ENCODE measurements at places on chromosomes 13 and 19.

- no peak for DNase-seq
These were observed 1.4 kb downstream of the CERS4 start for GRCh38 chr19:8210421-8211101.

GRCh38 chr19:49895566-49896297 is 955 bp downstream of the IL4I1 start:
- no peak for DNase-seq

GRCh38 chr19:54172471-54173358 is at the start of gene TMC4:
Gene TMC4 (minus strand): TSS chr19:54173160. CDS start chr19:54173117, 43 bp downstream.
- DNase-seq, result no peak

DNA sequence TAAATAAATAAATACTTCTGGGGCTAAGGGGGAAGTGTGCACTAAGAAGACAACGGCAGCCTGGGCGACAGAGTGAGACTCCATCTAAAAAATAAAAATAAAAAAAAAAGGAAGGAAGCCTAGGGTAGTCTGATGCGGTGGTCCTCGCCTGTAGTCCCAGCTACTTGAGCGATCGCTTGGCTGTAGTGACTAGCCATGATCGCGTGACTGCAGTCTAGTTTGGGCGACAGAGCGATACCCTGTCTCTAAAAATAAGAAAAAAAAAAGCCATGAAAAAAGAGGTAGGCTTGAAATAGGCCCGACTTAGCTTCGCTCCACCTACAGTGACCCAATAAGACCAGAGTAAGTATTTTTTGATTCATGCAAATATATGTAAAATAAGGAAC is 661 bp upstream of the BABAM1 start:
- DNase-seq, result no peak

GRCh38 chr13:42041684-42042035 is 6.8 kb upstream of the DGKH start:
- DNase-seq, result no peak

DNA sequence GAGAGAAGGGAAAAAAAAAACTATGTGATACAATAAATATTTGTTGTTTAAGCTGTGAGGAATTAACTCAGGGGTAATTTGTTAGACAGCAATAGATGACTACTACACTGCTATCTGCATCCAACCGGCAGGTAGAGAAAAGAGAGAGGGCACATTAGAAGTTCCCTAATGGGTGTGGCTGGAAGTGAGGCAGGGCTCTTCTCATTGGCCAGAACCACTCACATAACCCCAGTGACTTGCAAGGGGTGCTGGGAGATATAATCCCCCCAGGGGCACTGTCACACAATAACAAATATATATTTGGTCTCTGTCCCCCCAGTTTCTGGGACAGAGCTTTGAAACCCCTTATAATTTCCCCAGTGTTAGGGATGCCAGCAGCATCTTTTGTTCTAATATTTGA is 24.3 kb downstream of the FGF21 start:
- DNase-seq, result no peak

DNA sequence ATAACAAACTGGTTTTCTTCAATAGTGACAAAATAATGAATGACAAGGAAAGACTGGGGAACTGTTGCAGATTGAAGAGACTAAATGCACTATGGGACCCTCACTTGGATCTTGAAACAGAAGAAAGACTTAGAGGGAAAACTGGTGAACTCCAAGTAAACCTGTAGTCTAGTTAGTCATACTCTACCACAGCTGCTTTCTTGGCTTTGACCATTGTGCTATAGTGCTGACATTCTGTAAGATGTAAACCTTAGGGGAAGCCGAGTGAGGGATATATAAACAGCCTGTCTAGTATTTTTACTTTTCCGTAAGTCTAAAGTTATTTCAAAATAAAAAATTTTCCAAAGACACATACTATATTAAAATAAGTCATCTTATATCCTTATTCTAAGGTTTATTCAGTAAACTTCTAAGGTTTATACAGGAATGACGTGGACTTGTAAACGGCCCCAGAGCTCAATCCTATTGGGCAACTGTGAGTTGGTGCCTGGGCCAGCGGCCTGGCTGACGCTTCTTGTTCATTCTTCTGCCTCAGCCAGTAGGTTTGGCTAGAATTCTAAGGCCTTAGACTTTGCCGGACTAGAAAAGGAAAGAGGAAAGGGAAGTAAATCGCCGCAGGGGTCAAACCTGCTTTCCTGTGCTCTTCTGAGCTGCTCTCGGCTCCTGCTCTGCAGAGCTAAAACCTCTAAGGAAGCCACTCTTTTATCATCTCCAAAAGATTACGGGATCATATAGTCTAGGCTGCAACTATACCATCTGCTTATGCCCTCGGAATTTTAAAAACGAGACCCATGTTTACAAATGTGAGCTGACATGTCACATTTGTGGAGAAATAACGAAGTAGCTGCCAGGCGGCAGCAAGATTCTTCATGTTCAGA is 33.6 kb upstream of the UBE2L5 start:
- DNase-seq, result no peak

DNA sequence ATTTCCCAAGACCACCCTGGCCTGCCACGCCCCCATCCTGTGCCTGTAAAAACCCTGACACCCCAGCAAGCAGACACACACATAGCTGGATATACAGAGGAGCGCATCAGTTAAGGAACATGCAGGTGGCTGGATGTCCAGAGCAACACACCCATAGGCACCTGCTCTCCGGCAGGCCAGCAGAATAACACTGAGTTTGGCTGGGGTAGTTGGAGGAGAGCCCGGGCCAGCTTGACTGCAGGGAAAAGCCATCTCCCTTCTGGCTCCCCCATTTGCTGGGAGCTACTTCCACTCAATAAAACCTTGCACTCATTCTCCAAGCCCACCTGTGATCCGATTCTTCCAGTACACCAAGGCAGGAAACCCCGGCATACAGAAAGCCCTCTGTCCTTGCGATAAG is 8.9 kb downstream of the RASL11A start:
- DNase-seq, result no peak

- DNase-seq, result no peak
These were observed 17.7 kb upstream of the CSNK1G2 start for GRCh38 chr19:1923319-1923718.

- no peak for DNase-seq
These were observed 40.6 kb upstream of the EEF1AKMT1 start for GRCh38 chr13:20814224-20814910.

DNA sequence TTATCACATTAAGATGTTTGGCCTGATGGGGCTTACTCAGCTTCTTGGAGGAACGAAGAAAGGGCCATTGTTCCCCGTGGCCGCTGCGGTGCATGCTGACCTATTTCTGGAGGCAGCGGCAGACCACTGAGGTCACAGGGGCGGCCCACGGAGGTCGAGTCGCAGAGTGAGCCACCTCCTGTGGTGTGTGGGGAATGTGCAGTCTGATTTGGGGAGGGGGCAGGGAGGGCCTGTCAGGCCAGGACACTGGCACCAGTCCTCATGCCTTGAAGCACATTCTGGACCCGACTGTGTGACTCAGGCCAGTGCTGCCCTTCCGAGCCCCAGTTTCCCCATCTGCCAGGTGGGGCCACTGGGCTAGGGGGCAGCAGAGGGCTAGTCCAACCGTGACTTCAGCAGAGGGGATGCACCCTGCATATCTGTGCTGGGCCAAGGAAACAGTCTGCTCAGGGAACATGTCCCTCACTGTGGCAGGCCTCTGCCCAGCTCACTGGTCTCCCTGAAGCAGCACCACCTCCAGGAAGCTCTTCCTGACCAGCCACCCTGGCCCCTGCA is 6.3 kb downstream of the SLC7A10 start:
- DNase-seq, result no peak
